Astrocyte (in vitro differentiated cells and primary cell): ENCODE measurements at places on chromosomes 3 and 15. TPM values are rescaled to one million over a fixed set of nuclear protein-coding genes. Genes with fewer than 3 reads are reported as not detected.

Gene VEPH1
- 9.3 and 9.4 TPM in 2 replicates for total RNA-seq

Gene POTEB3
- not detected in 2 replicates for total RNA-seq

- H3K4me1 ChIP-seq = no peaks in the 10 kb centered on the region
- H3K27me3 ChIP-seq = no peaks in the 10 kb centered on the region
- H3K27ac ChIP-seq = no peak overlapping the region
- H3K36me3 ChIP-seq = no peaks in the 10 kb centered on the region
- no peak overlapping the region for H3K4me3 ChIP-seq
Measured at GRCh38 chr15:83978588-83978987, 257.0 kb upstream of the GOLGA6L4 start.

DNA sequence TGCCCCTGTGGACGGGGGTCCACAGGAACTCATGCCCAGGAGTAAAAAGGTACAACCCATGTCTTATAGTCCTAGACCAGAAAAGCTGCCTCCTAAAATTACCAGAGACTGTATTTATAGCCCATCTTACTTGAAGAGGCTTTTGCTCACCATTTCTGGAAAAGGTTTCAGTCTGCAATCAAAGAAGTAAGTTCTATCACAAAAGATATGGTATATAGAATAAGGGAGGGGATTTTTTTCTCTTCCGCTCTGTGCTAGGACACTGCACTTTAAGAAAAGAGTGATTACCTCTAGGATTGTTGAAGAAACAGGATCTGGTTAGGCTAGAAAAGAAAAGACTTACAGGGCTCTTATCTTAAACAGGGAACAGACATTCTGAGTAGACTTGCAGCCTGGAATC lies 2.6 kb downstream of the SSUH2 start:
- no peak overlapping the region for H3K4me3 ChIP-seq
- H3K27ac ChIP-seq = no peak overlapping the region
- no peak for DNase-seq
- peaks cover 3% of the 10 kb centered on the region for H3K27me3 ChIP-seq
- peaks cover 6% of the 10 kb centered on the region for H3K4me1 ChIP-seq

GRCh38 chr3:143977341-143978262 lies 6.0 kb downstream of the DIPK2A start:
- no peaks in the 10 kb centered on the region for H3K36me3 ChIP-seq
- no peaks in the 10 kb centered on the region for H3K27me3 ChIP-seq
- H3K27ac ChIP-seq = no peak overlapping the region
- no peak overlapping the region for H3K4me3 ChIP-seq
- DNase-seq = no peak
- peaks cover 7% of the 10 kb centered on the region for H3K4me1 ChIP-seq

GRCh38 chr15:81029414-81030300 lies 28.9 kb downstream of the TLNRD1 start:
- H3K27ac ChIP-seq = no peak overlapping the region
- no peaks in the 10 kb centered on the region for H3K27me3 ChIP-seq
- DNase-seq = peak; percentile 18
- H3K4me3 ChIP-seq = no peak overlapping the region
- H3K4me1 ChIP-seq = peaks cover 7% of the 10 kb centered on the region

Gene GPR27
- 2.0 and 2.9 TPM in 2 replicates for total RNA-seq

GRCh38 chr3:44444437-44444836 lies 33.0 kb downstream of the ZNF445 start:
- H3K27me3 ChIP-seq = no peaks in the 10 kb centered on the region
- peaks cover 2% of the 10 kb centered on the region for H3K4me1 ChIP-seq
- H3K27ac ChIP-seq = no peak overlapping the region
- DNase-seq = no peak
